ENCODE measurements at places on chromosomes 16 and 17.

- DNase-seq: no peak
Measured at GRCh38 chr17:34511265-34511664, 68.1 kb upstream of the TMEM132E start.

GRCh38 chr16:3650631-3651265 is 3.7 kb upstream of the DNASE1 start:
- no peak for DNase-seq

GRCh38 chr16:595942-596735 is 6.3 kb downstream of the RAB40C start:
- no peak for DNase-seq

DNA sequence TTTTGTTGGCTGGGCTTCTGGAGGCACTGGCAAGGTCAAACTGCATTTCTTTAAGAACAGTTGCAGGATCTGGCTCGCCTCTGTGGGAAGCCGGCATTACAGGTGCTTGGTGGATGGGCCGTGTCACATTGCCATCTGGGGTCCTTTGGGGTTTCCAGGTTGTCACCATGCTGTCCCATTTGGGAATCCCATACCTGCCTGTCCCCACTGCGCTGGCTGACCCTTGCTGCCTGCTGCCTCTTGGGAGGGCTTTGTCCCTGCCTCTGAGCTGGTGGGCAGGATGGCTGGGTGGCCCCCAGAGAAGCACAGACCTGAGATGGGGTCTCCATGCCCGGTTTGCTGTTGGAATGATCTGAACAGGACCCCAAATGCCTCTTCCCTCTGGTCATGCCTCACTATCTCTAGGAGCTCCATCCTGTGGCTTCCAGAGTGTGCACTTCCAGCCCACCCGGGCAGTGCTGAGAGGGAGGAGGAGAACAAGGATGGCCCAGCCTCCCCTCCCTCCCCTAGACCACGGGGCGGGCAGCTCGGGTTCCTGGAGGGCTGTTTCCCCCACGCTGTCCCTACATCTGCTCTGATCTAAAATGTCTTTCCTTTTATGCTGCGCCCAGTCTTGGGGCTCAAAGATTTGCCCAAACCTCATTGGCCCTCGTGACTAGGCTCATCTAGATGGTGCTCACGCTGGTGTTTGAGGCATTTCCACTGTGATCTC is 28.0 kb downstream of the OR1D5 start:
- no peak for DNase-seq

DNA sequence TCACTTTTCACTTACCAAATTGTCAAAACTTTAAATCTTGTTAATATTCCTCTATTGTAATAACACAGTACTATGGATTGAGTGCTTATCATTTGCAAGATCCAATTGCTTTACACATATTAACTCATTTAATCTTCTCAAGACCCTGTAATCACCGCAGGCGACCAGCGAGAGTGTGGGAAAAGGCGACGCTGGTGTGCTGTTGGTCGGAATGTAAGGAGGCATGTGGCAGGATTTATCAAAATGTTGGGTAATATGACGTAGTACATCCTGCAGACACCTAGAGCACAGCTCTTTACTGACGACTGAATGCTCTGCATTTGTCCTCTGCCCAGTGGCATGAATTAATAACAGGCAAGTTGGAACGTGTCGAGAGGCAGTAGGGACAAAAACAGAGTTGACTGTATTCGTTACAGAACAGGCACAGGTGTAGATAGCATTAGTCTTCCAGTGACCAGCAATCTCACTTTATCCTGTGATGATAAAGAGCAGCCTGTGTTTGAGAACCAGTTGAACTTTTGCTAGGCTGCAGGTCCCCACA is 80.3 kb downstream of the TNRC6C start:
- no peak for DNase-seq

GRCh38 chr16:57325458-57325857 is 33.1 kb upstream of the CCL22 start:
- peak; percentile 25 for DNase-seq

DNA sequence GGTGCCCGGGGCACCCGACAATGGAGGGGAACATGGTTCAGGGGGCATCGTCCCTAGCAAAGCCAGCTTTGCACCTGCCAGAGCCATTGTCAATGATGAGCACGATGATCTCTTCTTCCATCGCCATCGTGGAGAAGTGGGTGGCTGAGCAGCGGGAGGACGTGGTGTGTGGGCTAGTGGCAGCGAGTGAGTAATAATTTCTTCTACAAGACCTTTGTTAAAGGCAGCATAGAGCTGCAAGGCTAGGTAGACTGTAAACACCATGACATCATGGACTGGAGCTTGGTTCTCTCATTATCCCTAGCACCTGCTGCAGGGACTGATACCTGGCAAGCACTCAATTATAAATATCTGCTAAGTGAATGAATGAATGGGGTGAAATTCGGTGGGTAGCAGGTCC is 6.7 kb upstream of the HEATR3 start:
- DNase-seq: no peak

- DNase-seq: no peak
Measured at GRCh38 chr16:82133798-82134197, 36.2 kb downstream of the MPHOSPH6 start.

GRCh38 chr16:31145398-31145990 is 4.4 kb downstream of the PRSS36 start:
- no peak for DNase-seq

DNA sequence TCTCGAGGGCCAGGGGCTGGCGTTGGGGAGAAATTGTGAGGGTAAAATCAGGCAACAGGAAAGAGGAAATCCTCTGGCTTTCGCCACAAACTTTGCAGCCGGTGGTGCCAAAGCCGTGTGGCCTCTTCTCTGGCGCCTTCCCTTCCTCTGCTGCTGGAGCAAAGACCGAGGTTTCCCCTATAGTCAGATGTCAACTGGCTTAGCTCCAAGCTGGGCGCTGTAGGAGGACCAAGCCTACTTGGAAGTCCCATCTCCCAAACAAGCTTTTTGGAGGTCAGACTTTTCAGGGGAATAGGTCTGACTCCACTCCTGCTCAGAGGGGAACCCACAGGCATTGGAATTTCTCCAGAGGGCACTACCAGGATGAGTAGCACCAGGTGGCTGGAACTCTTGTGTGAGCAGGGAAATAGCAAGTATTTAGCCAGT is 5.0 kb downstream of the IGFBP4 start:
- DNase-seq: no peak

- DNase-seq: no peak
Measured at GRCh38 chr16:66872559-66872942, 7.8 kb upstream of the PDP2 start.

- no peak for DNase-seq
Measured at GRCh38 chr17:45063198-45063597, 2.1 kb downstream of the NMT1 start.

GRCh38 chr17:77311371-77311981 is 170.7 kb downstream of the SEC14L1 start:
- no peak for DNase-seq

GRCh38 chr17:80987941-80988461 is 3.6 kb upstream of the CHMP6 start:
- DNase-seq: no peak

DNA sequence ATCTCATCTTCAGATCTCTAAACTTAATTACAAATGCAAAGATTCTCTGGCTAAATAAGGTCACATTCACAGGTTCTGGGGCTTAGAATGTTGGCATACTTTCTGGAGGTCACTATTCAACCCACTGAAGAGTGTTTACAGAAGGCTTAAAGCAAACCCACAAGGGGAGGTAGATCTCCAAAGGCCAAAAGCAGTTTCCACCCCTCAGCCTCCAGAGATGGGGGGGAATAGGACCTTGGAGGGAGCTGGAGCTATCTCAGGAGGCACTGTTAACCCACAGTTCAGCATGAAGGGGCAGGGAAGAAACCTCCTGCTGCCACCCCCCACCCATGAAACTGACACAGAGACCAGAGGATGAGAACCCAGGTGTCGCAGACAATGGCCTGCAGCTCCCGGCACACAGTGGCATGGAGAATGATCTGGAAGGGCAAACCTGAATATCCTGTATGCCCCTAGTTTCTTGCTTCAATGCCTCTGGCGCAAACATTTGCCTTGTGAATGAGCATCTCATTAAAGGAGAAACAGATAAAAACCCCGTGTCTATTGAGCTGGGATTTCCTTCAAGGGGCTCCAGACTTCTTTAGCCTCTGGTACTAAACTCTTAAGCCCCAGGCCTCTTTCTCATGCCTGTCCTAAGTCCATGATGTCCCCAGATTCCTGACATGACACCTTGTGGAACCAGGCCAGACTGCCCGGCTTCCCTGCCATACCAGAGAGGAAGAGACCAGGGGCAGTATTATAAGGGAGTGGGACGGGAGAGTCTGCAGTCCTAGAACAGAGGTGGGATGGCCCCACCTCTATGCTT is 103.1 kb upstream of the CDH5 start:
- DNase-seq: no peak

DNA sequence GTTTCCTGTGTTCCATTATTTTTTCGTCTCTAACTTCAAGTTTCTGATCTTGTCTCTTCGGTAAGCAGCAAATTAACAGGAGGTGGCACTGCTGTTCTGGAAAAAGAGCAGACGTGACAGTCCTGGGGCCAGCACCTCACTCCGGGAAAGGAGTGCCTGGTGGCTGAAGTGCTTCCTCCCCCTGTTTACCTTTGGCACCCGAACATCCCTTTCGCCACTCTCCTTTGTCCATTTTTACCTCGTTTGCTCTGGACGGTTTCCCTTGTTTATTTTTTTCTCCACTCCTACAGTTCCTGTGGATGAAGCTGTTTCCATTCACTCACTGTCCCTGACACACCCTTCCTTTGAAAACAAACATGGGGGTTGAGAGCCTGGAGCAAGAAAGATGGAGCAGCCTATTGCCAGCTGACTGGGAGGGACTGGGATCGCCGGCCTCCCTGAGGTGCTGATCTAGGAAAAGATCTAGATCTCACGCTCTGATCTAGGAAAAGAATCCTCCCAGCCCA is 12.6 kb downstream of the SAP30BP start:
- DNase-seq: no peak

DNA sequence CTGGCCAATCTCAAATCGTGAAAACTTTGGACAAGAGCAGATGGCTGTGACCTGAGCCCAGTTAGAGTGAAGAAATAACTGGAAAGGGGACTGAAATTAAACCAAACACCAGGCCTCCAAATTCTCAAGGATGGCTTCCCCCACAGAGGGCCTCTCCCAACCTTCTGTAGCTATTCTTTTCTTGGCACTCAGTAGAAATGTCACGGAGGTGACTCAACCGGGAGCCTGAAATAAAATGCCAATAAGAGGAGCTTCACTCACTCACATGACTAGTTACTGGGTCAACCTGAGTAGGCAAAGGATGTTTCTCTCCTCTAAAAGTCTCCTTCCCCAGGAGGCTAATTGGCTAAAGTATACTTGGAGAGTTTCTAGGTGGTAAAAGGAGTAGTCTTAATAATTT is 230.7 kb downstream of the MAF start:
- DNase-seq: peak; percentile 22

GRCh38 chr17:13871261-13871660 is 198.0 kb upstream of the COX10 start:
- no peak for DNase-seq

DNA sequence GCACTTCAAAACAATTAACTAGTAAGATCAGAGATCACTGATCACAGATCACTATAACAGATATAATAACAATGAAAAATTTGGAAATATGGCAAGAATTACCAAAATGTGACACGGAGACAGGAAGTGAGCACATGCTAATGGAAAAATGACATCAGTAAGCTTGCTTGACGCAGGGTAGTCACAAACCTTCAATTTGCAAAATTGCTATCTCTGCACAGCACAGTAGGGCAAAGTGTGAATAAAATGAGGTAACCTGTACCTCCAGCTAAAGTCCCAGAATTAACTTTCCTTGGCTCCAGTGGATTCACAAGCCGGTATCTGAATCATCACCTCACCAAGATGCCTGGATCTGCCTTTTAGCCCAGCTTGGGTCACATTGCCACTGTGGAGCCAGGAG is 4.2 kb upstream of the MMP2 start:
- DNase-seq: no peak

DNA sequence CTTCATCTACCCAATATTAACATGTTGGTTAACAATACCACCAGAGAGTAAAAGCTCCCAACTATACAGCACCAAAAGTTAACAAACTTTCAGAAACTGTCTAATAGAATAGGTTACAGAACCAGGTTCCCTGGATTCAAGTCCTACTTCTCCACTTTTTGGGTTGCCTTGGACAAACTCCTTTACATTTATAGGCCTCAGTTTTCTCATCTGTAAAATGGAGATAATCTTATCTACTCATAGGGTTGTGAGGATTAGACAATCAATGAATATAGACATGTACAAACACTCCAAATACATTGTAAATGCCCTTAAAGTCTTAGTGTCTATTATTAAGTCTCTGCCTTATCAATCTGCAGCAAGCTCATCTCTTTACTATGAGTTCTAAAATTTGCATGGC is 435.2 kb downstream of the ZFHX3 start:
- DNase-seq: no peak

DNA sequence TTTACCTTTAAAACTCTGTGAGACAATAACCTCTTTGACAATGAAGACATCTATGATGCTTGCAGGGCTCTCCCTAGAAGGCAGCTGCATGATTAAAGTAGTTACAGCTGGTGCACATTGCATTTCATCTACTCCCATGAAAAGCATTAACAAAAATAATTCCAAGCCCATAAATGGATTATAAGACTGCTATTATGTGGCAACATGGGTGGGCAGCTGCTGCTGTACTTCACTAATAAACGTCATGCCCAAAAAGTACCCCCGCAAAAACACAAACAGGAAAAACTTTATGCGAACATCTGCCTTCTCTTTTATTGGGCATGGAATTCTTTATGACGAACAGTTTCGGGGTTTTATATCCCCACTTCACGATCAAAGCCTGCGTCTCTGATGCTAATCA is 224.9 kb downstream of the CA10 start:
- DNase-seq: no peak

- DNase-seq: peak; percentile 35
Measured at GRCh38 chr16:1309888-1310831, 724 bp downstream of the UBE2I start.

- DNase-seq: peak; percentile 86
Measured at GRCh38 chr16:18983565-18984434, at the start of gene TMC7. Gene TMC7, plus strand, starts transcription at chr16:18983934. Its CDS starts 130 bp downstream, at chr16:18984064.

GRCh38 chr17:65196617-65197016 is 59.4 kb downstream of the RGS9 start:
- no peak for DNase-seq

- DNase-seq: no peak
Measured at GRCh38 chr17:61454381-61455323, 2.4 kb downstream of the TBX4 start.

DNA sequence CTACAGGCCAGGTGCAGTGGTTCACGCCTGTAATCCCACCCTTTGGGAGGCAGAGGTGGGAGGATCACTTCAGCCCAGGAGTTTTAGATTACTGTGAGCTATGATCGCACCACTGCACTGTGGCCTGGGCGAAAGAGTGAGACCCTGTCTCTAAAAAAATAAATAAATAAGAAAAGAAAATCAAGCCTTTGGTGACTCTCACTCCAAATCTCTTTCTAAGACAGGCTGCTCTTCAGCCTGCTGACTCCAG is 976 bp downstream of the ABCC3 start:
- no peak for DNase-seq

GRCh38 chr17:10200016-10200415 is 1.6 kb upstream of the GAS7 start:
- no peak for DNase-seq

DNA sequence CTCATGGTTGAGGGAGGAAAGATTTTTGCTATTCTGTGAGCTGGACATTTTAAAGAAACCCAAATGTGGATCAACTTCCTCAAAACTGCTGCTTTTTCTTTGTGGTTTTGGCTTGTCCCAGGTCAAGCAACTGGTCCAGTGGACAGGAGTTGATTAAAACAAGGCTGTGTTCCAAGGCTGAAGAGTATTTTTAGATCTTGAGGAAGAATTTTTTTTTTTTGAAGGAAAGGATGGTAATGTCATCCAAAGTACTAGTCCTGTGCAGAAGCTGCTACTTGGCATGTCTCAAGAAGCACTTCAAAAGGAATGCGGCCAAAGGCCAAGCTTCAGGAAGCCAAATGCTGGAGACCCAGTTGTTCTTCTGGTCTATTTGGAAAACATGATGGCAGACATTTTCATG is 8.0 kb upstream of the MYH2 start:
- DNase-seq: peak; percentile 9
